ENCODE measurements at places on chromosomes 3 and 15. TPM values are rescaled to one million over a fixed set of nuclear protein-coding genes. Genes with fewer than 3 reads are reported as not detected.

DNA sequence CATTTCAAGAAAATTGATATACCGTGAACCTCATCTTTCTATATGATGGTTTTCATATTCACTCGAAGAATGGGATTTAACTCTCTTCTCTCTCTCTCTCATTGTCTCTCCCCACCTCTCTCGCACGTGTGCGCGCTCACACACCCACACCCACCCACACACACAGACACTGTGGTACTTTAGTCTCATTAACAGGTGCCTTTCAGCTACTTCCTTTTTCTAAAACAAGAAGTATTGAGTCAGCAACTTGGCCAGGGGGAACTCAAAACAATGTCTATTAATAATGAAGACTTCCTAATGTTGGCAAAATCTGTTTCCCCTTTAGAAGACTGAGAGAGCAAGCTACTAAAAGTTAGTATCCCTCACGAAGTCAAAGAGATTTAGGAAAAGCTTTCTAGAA lies 150.7 kb downstream of the TMCO5A start:
- no peak for DNase-seq

- DNase-seq: no peak
These were observed 57.8 kb upstream of the TBC1D5 start for GRCh38 chr3:17800232-17800631.

DNA sequence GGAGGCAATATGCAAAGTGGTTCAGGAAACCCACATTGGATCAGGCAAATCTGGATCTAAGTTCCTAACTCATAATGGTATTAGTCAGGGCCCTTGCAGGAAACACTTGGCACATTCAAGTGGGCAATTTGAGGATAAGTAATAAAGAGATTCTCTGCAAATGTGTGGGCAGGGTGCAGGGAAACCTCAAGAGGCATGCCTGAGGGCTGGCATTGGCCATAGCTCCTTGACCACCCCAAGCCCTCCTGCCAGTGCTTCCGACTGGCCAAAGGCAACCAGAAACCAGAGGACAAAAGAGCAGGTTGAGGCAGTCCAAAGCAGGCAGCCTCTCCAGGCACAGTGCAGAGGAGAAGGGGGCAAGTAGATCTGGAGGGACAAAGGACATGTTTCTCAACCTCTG lies 130.8 kb upstream of the SNTN start:
- no peak for DNase-seq

Gene KIF15
- total RNA-seq: 25.8 TPM

GRCh38 chr3:159788291-159788690 lies 200.3 kb upstream of the IL12A start:
- DNase-seq: no peak

Gene AGBL1
- total RNA-seq: not detected

Gene LINGO1
- total RNA-seq: not detected

GRCh38 chr3:126113733-126114442 lies 30.0 kb upstream of the SLC41A3 start:
- no peak for DNase-seq

DNA sequence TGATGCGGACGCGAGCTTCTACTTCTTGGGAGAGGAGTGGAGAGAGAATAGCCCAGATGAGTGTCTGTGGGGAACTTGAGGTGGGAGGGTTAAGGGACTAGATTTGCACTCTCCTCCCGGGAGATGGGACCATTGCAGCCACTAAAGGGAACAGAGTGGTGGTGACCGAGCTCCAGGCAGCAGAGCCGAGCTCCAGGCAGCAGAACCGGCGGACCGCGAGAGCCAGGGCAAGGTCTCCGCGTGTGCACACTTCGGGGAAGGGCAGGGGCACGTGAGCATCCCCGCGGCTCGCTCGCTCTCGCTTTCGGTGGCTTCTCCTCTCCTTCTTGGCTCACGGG lies 1.1 kb downstream of the IGDCC3 start:
- no peak for DNase-seq

Gene SPINT1
- 180 TPM for total RNA-seq

GRCh38 chr3:182808041-182808770 lies 14.9 kb downstream of the ATP11B start:
- DNase-seq: no peak

DNA sequence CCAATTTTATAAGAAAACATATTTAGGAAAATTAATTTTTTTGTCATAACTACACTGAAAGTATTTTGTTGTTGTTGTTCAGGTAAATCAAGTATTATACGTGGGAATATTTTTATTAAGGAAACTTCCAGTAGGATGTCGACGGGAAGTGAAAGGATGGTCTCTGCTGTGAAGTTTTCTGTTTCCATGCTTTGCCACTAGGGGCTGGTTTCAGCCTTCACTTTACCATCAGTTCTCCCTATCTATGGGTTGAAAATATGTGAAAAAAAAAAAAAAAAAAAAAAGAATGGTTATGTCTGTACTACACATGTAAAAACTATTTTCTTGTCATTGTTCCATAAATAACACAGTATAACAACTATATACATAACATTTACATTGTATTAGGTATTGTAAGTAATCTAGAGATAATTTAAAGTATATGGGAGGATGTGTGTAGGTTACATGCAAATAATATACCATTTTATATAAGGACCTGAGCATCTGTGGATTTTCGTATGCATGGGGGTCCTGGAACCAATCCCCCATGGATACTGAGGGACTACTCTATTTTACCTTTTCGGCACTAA lies 136.7 kb downstream of the SMAD6 start:
- DNase-seq: no peak

DNA sequence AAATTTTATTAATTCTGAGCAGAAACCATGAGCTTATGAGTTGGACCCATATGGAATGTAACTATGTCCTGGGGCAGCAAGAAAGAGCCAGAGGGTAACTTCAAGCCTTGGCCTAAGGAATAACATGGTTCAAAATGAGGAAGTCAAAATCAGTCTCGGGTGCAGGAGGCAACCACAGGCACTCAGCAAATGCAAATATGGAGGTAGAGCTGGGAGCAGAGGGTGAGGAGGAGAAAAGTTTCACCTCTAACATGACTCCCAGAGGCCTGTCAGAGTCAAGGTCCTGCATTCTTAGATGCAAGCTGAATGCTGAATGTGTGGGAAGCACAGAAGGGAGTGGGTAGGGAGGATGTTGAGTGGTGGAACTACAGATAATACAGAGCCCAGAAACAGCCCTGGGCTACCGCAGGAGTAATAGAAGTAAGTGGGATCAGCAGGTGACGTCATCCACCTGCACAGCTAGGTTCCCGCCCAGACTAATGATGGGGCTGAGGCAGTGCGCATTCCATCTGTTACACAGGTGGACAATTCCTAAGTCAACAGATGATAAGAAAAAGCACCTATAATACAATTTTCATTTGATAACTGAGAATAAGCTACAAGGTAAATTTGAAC lies 279.8 kb upstream of the ARRDC4 start:
- no peak for DNase-seq

- no peak for DNase-seq
These were observed 412.7 kb downstream of the OCA2 start for GRCh38 chr15:27686369-27686768.

DNA sequence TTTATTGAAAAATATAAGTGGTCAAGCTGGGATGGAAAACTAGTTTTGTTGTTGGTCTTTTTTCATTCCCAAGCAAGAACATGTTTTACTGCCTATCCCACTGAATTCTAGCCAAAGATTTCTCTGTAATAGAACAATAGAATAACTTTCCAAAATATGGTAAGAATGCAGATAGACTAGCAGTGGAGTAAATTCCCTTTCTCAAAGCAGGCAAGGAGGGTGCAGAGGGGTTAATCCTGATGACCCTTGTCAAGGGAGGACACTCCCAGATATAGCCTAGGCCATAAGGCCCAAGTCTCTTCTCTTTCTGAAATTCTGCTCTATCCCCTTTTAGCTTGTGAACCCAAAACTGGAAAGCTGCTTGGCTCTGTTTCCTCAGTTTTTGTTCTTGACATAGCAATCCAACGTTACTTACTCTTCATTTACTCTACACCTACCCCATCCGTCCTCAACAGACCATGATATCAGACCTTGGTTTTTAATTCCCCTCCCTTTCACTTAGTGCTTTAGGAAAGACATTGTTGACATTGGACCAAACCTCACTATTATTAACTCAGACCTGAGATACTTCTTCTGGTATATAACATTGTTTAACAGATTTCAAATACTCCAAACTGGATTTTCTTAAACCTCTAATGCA lies 453.6 kb upstream of the THBS1 start:
- peak; percentile 74 for DNase-seq

- DNase-seq: no peak
These were observed 80.1 kb downstream of the SLC6A1 start for GRCh38 chr3:11072631-11073030.

- no peak for DNase-seq
These were observed at the start of gene XIRP1 for GRCh38 chr3:39192490-39193092. XIRP1 (minus strand) TSS chr3:39192595; CDS start chr3:39189445, 3,150 bp downstream.

Gene BCHE
- total RNA-seq: not detected

Data from PC-9 (cell line).